ENCODE measurements at places on chromosomes 3 and 15.

DNA sequence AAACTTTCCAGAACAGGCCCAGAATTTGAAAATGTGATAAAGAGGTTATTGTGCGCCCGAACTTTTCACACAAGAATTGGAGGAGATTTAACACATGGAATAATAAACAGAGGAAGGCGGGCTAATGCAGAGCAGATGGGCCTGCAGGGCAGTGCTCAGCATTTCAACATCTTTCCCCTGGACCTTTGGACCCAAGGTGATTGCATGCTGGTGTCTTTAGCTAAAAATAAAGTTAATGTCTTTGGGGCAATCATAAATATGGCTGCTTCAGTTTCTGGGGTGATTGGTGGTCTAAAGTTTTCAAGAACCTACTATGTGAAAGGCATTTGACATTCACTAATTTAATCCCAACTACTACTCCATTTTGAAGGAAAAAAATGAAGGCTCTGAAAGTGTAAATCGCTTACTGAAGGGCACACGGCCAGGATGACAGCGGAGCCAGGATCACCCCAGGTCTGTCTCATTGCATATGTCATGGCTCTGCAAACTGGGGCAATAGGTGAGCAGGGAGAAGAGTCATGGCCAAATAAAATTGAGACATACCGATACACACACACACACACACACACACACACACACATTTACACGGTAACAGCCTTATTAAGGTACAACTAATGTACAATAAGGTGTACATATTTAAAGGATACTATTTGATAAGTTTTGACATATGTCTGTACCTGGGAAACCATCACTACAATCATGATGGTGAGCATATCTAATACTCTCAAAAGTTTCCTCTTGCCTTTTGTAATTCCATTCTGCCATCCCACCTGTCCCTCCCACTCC is 243.1 kb upstream of the LRRFIP2 start:
- no peak for DNase-seq

DNA sequence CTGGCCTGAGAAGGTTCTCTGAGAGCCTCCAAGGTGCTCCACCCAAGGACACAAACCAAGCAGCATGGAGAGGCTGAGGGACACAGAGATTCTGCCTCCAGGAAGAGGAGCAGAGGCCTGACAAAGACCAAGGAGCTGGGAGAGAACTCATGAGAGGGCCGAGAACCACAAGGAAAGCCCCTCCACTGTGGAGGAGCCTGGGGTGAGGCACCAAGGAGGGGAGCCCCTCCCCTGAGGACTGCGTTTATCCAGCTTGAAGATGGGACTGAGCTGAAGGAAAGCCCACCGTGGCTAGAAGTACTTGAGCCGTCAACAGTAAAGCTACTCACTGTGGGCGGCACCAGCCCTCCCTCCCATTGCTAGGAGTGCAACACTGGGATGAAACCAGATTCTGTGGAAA is 63.1 kb upstream of the MEF2A start:
- no peak for DNase-seq

DNA sequence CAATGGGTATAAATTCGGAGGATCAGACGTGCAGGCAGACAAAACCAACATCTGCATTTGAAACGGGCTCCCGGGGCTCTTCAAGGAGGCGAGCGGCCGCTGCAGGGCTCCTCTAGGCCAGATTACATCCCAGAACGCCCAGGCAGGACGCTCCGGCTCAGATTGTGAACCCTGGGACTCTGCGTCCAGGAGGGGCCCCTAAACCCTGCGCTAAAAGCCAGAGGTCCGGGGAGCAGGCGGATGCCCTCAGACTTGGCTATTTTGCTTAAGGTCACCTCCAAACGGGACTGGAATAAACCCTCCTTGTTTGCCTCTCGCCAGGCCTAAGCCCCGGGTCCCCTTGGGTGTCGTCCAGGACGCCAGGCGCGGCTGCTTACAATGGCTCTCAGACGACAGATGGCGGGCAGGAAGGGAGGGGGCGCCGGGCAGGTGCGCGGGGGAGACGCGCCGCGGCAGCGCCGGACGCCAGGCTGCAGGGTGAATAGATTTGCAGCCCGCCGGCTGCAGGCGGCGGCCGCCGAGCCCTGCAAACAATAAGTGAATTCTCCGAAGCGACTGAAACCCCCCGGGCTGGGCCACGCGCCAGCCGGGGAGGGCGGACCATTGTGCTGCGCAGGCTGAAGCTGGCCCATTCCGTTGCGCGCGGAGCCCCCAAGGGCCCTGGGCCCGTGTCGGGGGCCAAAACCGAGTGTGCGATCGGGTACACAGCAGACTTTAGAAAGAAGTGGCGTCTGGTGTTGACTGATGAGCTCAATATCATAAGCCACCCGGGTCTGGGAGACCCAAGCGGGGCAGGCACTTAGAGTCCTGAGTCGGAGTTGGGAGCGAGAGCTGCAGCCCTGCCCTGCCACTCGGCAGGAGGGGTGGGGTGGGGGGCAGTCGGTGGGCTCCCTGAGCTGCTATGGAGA is 32.3 kb upstream of the AMOTL2 start:
- no peak for DNase-seq

DNA sequence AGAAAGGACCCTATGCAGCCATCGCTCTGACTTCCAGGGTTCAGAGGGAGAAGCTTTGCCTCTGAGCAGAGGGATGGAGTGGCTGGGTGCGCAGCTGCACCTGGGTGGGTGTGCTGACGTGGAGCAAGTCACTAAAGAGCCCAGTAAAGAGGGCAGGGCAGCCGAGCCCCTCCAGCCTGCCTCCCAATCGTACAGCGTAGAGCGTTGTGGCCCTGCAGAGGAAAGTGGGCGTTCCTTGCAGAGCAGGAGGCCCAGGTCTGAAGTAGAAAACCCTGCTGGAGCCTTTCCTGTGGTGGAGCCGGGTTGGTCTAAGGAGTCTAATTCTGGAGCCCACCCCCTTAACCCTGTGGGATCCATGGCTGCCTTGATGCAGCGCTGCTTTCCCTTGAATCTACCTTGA is 61.0 kb downstream of the ABTB1 start:
- DNase-seq: no peak

DNA sequence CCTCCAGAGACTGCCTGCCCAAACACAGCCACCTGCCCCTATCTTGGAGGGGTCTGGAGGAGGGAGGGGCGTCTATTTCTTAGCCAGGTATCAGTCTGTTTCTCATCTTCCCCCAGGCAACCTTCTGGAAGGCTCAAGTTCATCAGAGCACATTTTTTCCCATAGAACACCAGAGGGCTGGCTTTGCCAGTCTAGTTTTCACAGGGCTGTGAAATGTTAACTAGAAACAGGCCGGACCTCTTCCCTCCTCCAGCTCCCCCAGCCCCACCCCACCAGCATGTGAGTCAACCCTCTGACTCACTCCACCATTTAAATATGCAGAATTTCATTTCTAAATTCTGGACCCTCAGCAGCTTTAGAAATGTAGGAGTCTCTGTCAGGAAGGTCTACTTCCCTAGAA is 66.9 kb downstream of the SLCO2A1 start:
- no peak for DNase-seq

- DNase-seq: no peak
Measured at GRCh38 chr15:75861750-75862402, 18.6 kb downstream of the UBE2Q2 start.

GRCh38 chr15:58203537-58203936 is 65.4 kb downstream of the AQP9 start:
- no peak for DNase-seq

DNA sequence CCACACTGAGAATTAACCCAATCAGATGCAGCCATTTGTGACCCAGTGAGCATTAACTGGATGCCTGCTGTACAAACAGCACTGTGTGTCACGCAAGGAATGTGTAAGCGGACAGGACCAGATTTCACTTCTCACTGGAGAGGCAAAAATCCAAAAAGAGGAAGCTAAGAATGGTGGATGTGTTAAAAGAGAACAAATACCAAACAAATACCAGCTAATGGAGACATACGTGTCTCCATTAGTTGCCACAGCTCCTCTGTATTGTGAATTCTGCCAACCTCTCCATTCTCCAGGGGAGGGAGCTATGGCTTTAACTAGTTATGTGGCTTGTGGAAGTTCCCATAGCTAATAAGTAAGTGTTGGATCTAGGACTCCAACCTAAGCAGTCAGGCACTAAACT is 2.6 kb downstream of the LTF start:
- no peak for DNase-seq

GRCh38 chr15:64426845-64427465 is 33.4 kb upstream of the ZNF609 start:
- no peak for DNase-seq

- DNase-seq: no peak
Measured at GRCh38 chr3:125512135-125512920, 7.7 kb downstream of the SNX4 start.

DNA sequence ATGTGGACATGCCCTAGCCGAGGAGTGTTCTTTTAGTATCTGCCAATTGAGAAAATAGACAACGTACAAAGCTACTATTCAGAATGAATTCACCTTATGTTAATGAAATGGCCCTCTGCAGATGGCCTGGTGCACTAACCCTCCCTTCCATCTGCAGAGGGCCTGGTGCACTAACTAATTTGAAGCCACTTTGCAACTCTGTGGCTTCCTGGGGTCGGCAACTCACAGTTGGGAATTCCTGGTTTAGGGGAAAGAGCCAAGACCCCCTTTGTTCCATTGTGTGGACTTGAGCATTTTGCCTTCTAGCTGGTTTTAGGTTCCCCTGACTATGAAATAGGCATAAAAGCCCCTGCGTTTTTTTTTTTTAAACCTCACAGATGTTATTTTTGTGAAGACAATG is 204.3 kb upstream of the UBE3A start:
- DNase-seq: no peak

- no peak for DNase-seq
Measured at GRCh38 chr3:69442771-69443311, 57.0 kb upstream of the FRMD4B start.

GRCh38 chr15:95252404-95252803 is 1021.0 kb downstream of the MCTP2 start:
- DNase-seq: no peak

DNA sequence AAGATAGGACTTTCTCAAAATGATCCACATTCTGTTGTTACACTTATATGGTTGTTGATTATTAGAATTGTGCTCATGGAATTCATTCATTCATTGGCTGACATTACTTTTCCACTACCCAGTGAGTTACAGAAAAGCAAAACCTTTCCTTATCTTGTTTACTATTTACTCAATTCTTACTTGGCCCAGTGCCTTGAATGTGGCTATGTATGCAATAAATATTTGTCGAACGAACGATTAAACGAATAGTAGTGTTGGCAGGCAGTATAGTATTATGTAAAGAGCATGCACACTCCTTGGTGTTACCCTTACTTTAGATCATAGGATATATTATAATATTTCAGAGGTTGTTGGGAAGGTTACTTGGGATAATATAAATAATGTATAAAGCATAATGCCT is 31.0 kb downstream of the CTDSPL2 start:
- DNase-seq: no peak

GRCh38 chr3:94081884-94082283 is 19.0 kb downstream of the NSUN3 start:
- DNase-seq: no peak

DNA sequence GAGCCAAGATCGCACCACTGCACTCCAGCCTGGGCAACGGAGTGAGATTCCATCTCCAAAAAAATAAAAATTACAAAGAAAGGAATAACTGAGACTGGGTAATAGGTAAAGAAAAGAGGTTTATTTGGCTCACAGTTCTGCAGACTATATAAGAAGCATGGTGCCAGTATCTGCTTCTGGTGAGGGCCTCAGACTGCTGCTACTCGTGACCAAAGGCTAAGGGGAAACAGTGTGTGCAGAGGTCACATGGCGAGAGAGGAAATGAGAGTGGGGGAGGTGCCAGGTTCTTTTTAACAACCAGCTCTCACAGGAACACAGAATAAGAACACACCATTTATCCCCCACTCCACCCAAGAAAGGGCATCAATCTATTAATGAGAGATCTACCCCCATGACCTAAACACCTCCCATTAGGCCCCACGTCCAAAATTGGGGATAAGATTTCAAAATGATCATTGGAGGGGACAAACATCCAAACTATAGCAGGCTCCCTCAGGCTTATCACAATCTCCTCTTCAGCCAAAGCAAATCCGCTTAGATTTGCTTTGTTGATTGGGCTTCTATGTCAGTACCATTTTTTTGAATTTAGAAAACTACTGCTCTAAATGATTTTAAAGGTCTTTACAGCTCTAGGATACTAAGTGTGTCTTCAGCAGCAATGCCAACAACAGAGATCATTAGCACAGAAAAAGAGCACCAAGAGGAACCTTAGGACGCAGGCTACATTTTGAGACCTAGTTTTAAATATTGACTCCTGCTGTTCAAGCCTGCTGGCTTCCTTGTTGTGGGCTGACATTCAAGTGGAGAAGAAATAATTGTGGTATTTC is 84.2 kb upstream of the TBL1XR1 start:
- DNase-seq: no peak

GRCh38 chr15:83068054-83068453 is 1.0 kb upstream of the BTBD1 start:
- DNase-seq: no peak

- peak; percentile 22 for DNase-seq
Measured at GRCh38 chr3:184289426-184289938, 9.6 kb upstream of the PSMD2 start.

- no peak for DNase-seq
Measured at GRCh38 chr3:50913260-50913659, 238.5 kb downstream of the DOCK3 start.

DNA sequence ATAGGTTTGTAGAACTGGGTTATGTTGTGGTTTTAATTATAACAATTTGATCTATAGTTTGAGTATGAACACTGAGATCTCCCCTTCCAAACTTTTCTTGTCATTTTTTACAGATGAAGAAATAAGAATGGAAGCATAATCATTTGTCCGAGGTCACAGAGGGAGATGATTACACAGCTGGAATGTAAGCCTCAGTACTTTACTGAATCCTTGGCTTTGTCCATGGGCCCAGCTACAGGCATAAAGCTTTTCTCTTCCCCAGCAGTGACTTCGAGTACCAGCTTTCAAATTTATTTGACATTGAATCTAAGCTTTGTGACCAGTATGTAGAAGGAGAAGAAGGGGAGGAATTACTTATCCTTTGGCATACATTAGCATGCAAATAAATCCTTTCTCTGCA is 80.9 kb upstream of the DCBLD2 start:
- no peak for DNase-seq

DNA sequence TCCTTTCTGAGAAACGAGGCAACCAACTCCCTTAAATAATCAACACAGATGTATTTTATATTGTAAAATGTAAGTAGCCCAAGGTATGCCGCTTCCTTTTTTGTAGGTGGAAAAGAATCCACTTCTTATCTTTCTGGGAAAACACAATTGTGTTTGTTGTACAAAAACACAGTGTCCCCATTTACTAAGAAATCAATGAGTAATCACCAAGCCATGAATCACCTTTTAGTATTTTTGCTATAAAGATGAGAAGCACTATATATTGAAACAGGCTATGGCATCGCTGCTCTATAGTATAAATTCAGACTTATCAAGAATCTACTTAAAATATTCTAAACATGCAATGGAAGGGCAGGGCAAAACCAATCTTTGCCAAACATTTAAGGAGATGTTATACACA is 104.0 kb downstream of the TNIK start:
- DNase-seq: no peak

GRCh38 chr3:56720849-56721248 is 37.8 kb upstream of the TASOR start:
- DNase-seq: no peak

DNA sequence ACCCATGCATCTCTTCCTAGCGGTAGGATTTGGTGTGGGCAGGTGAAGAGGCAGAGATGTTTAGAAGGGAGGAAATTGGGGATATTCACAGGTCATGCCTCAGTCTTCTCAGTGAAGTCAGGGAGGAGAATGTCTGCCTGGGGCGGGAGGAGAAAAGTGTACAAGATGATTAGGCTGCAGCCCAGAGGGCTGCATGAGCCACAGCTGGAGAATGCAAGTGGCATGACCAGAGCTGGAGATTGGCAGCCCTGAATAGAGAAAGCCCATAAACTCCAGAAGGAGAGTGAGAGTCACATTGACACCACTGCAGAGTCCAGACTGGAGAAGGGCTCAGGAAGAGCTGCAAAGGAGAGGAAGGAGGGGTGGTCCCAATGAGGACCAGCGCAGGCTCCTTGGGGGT is 22.6 kb downstream of the PDHB start:
- DNase-seq: no peak

Data from activated naive CD4-positive, alpha-beta T cell (primary cell).